ENCODE measurements at places on chromosomes 3 and 15. TPM values are rescaled to one million over a fixed set of nuclear protein-coding genes. Genes with fewer than 3 reads are reported as not detected.

The SEC11A gene
- total RNA-seq: 69.8 TPM

The RASGRF1 gene
- total RNA-seq: 9.4 TPM

The PIGZ gene
- 3.9 TPM for total RNA-seq

The GRAMD1C gene
- total RNA-seq: 52.5 TPM

The ULK3 gene
- 55.9 TPM for total RNA-seq

The LEO1 gene
- 19.1 TPM for total RNA-seq

The SERPINI2 gene
- total RNA-seq: not detected

The CKMT1A gene
- total RNA-seq: not detected

The FAIM gene
- total RNA-seq: 13.8 TPM

The CHCHD4 gene
- total RNA-seq: 8.0 TPM

The DUOX1 gene
- total RNA-seq: 0.15 TPM

The LCTL gene
- not detected for total RNA-seq

The AADACL2 gene
- total RNA-seq: not detected

The LTF gene
- 0.22 TPM for total RNA-seq

The GUCA1C gene
- not detected for total RNA-seq

The SNUPN gene
- 23.5 TPM for total RNA-seq

The RASGRP1 gene
- 24.7 TPM for total RNA-seq

The TMEM42 gene
- total RNA-seq: 22.7 TPM

The SLC49A4 gene
- total RNA-seq: 20.0 TPM

The ITGA11 gene
- not detected for total RNA-seq

The REC114 gene
- not detected for total RNA-seq

The GALNT15 gene
- 0.10 TPM for total RNA-seq

The ITIH1 gene
- 0.53 TPM for total RNA-seq

The NOX5 gene
- not detected for total RNA-seq

The APH1B gene
- 45.2 TPM for total RNA-seq

The CASR gene
- total RNA-seq: not detected

The SLC27A2 gene
- 0.49 TPM for total RNA-seq

The CD200 gene
- 36.0 TPM for total RNA-seq

The ZBTB47 gene
- 1.6 TPM for total RNA-seq

The ST3GAL6 gene
- not detected for total RNA-seq

The RARRES1 gene
- not detected for total RNA-seq

The RTP1 gene
- not detected for total RNA-seq

The DISP2 gene
- 0.71 TPM for total RNA-seq

The GOLGA6B gene
- not detected for total RNA-seq

The FHIT gene
- total RNA-seq: 7.0 TPM

The PPARG gene
- not detected for total RNA-seq

The LRRC49 gene
- 0.49 TPM for total RNA-seq
